Lung (tissue), 17 donors: ENCODE measurements at places on chromosomes 2 and 18. TPM values are rescaled to one million over a fixed set of nuclear protein-coding genes. Genes with fewer than 3 reads are reported as not detected.

- H3K27ac ChIP-seq, result no peak overlapping the region
- no peaks in the 10 kb centered on the region for H3K36me3 ChIP-seq
- H3K27me3 ChIP-seq, result no peaks in the 10 kb centered on the region
- no peaks in the 10 kb centered on the region for H3K4me1 ChIP-seq
- DNase-seq, result no peak
Observed at GRCh38 chr18:23301972-23302371, 151.1 kb upstream of the RIOK3 start.

- no peak for DNase-seq
- H3K4me1 ChIP-seq, result no peaks in the 10 kb centered on the region
- H3K36me3 ChIP-seq, result no peaks in the 10 kb centered on the region
- no peak overlapping the region for H3K27ac ChIP-seq
- no peak overlapping the region for H3K4me3 ChIP-seq
Observed at GRCh38 chr2:236993286-236993685, 92.4 kb upstream of the COPS8 start.

Gene UNC50
- total RNA-seq, result 38.2 TPM

- no peaks in the 10 kb centered on the region for H3K36me3 ChIP-seq
- H3K4me1 ChIP-seq, result no peaks in the 10 kb centered on the region
- DNase-seq, result peak; percentile 0
- no peak overlapping the region for H3K4me3 ChIP-seq
- H3K27ac ChIP-seq, result no peak overlapping the region
- H3K27me3 ChIP-seq, result no peaks in the 10 kb centered on the region
Observed at GRCh38 chr2:51065276-51065675, 33.3 kb upstream of the NRXN1 start.

Gene CD8A
- 1.1 TPM for total RNA-seq
